NCI-H510A (cell line): ENCODE measurements at places on chromosomes 4 and X.

- no peak for DNase-seq
These were observed 250.5 kb downstream of the TLL1 start for GRCh38 chr4:166123546-166123945.

GRCh38 chrX:139930916-139931645 is 1.8 kb downstream of the ATP11C start:
- DNase-seq = no peak

GRCh38 chr4:48503233-48504025 is 13.4 kb downstream of the ZAR1 start:
- DNase-seq = no peak

GRCh38 chrX:43809463-43809862 is 72.8 kb downstream of the MAOB start:
- DNase-seq = no peak

DNA sequence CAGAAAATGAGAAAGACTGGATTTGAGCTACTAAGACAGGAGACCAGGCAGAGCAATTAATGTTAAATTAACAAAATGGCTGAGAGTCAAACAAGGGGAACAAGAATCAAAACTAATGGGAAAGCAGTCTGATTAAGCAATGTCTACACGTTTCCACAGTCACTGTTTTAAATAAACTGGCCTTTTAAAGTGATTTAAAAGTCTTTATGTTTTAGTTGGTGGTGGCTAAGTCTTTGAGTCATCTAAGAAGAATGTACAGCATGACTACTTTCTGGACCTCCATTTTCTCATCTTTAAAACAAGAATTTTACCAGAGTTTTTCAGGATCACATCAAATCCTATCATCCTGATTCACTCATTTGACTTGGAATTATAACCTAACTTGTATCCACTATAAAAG is 233.8 kb downstream of the ENOX2 start:
- DNase-seq = no peak

DNA sequence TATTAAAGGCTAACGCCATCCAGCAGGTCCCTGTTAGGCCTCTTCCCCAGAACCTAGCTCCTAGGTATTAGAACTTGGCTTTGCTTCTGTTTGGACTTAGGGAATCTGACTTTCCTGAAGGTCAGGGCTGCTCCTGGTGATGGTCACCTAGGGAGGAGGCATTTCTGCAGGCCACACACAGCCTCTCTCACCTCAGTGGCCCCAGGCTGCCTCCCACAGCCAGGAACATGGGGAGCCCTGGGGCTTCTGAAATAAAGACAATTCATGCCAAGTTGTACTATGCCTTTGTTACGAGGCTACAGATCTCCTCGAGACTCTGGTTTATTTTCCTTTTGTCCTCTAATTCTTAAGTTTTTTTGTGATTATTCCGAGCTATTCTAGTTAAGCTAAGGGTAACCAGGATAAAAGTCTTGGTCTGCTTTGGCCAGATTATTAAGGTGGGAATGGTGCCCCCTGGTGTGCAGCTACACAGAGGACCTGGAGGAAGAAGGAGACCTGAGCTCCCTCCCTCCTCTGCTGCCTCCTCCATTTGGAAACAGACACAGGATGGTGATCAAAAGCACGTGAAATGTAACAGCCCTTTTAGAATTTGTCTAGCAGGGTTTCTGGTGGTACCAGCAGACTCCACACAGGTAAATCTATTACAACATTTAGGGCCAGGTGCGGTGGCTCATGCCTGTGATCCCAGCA is 131.0 kb downstream of the DCLK2 start:
- DNase-seq = no peak

DNA sequence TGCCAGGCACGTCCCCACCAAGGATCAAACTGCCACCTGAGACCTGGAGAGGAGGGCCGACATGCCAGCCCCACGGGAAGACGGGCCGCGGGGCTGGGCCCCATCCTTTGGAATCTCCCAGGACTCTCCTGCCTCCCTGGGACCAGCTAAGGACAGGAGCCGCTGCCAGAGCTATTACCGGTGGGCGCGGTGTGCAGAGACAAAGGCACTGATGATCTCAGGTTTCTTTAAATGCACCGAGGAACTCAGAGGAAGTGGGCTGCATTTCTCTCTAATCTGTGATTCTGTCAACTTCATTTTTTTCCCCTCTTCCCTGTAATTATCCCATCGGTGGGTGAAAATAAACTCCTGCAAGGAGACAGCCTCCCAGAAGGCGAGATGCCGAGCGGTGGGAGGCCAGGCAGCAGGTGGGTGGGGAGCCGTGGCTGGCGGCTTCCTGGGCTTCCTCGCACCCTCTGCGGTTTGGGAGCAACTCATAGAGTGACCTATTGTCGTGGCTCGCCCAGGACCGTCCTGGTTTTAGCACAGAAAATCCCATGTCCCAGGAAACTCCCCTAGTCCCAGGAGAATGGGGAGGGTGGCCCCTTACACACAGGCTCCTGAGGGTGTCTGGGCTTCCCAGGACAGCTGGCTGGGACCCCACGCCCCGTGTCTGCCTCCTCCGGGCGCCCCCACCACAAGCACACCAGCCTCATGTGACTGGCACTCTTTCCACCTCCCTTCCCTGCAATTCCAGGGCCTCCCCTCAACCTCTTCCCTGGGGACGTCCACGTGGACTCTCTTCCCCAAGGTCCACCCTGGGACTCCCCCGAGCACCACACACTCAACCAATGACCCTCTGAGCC is 62.3 kb upstream of the ADRA2C start:
- no peak for DNase-seq

DNA sequence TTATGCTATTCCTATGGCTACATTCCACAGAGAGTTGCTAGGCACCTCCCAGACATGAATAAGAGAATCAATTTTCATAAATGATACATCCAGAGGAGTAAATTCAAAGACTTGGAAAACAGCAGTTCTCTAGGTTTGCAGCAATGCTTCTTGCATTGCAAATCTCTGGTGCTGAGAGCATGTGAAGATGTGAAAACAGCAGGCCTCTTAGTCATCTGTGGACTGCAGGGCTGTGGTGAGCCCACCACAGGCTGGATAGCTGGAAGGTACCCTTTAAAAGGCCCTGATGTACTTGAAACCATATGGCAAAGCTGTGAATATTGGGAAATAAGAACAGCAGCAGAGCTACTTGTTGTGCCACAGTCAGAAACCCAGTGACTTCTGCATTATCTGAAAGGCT is 2135.9 kb downstream of the ARAP2 start:
- no peak for DNase-seq

DNA sequence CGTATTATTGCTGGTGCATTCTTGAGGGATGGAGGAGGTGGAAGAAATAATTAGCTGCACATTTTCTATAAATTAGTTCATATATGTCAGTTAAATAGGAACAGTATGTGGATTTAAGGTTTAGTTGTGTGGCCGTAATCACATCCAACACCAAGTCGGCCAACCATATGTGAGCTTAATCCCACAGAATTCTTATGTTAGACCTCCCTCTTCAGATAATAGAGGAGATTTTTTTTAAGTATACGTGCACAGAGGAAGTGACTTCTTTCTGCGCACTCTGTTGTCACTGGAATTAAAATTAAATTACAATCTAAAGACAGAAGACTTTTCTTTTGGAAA is 2.1 kb downstream of the SEPTIN11 start:
- no peak for DNase-seq

- DNase-seq = no peak
These were observed 80.6 kb upstream of the CBR4 start for GRCh38 chr4:169090484-169091215.
